ENCODE measurements at places on chromosomes 16 and 17. TPM values are rescaled to one million over a fixed set of nuclear protein-coding genes. Genes with fewer than 3 reads are reported as not detected.

DNA sequence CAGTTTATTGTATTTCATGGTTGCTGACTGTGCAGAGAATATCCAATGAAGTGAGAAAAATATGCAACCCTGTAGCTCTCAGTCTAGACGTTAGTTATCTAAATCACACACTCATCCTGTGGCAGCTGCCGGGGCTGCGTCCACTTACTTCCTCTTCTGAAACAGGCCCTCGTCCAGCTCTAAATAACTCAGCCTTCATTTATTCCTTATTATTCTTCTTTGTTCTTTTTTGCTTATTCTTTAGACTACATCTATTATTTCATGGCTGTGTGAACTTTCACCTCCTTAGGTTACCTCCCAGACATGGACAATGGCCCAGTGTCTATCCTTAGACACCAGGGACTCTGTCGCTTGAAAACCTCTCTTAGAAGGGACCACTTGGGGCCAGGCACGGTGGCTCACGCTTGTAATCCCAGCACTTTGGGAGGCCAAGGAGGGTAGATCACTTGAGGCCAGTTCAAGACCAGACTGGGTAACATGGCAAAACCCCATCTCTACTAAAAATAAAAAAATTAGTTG is 3.4 kb upstream of the THUMPD1 start:
- peaks cover 9% of the 10 kb centered on the region for H3K4me1 ChIP-seq
- no peak overlapping the region for H3K27ac ChIP-seq
- no peak for DNase-seq
- H3K27me3 ChIP-seq, result no peaks in the 10 kb centered on the region
- no peak overlapping the region for H3K4me3 ChIP-seq
- peaks cover 5% of the 10 kb centered on the region for H3K36me3 ChIP-seq

ZNF423 gene
- total RNA-seq, result not detected

- no peak for DNase-seq
- no peaks in the 10 kb centered on the region for H3K27me3 ChIP-seq
- no peak overlapping the region for H3K4me3 ChIP-seq
Observed at GRCh38 chr17:44030482-44030881, 15.7 kb upstream of the TMEM101 start.

CBFA2T3 gene
- total RNA-seq, result 0.23 TPM

SCNN1B gene
- total RNA-seq, result not detected

- H3K36me3 ChIP-seq, result peaks cover 81% of the 10 kb centered on the region
- H3K4me3 ChIP-seq, result no peak overlapping the region
- peaks cover 27% of the 10 kb centered on the region for H3K4me1 ChIP-seq
Observed at GRCh38 chr17:42325026-42325425, 36.7 kb downstream of the STAT5A start.

GRCh38 chr17:55664287-55664686 is 58.4 kb downstream of the TMEM100 start:
- no peaks in the 10 kb centered on the region for H3K36me3 ChIP-seq
- no peak overlapping the region for H3K27ac ChIP-seq

EVI2A gene
- 20.7 TPM for total RNA-seq

Data from activated T-helper 2 cell treated with anti-CD3 and anti-CD28 coated beads, Interferon-gamma antibody, Interleukin-2, Interleukin-4, amounts not matched to agents 10 μg/mL and 5 μg/mL and 100 μg/mL, durations not matched to agents 14 hours and 24 hours and 36 hours (primary cell).